Effector CD4-positive, alpha-beta T cell (primary cell): ENCODE measurements at places on chromosomes 13 and 19.

- no peak for DNase-seq
These were observed 338 bp downstream of the SLC35E1 start for GRCh38 chr19:16571822-16572331.

DNA sequence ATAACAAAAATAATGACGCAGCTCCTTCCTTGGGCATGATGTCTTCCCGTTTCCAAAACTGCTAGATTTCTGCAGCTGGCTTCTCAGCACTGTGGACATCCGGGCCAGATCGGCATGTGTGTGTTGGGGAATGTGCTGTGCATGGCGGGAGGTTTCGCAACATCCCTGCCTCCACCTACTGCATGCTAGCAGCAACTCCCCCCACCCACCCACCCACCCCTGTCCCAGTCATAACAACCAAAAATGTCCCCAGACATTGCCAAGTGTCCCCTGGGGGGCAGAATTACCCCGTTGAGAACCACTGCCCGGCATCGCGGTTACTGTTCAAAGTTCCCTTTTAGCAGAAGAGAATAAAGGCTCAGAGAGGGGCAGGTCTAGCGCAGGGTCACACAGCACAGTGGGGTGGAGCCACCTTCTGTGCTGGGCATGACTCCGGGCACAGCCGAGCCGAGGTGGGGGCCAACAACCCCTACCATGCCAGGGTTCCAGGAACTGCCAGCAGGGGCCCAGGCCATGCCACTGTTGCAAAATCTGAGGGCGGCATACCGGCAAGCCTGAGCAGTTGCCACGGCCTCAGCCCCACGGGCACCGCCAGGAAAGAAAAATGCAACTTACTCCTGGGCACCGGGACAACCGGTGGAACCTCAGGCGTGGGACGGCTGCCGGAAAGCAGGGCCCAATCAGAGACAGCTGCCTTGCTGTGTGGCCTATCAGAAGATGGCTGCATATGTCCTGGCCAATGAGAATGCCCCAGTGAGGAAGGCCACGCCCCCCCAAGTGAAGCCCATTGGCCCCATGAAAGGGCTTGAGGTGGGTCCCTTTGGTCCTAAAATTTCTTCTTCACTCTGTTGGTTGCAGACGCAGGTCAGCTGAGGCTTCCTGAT, 22.5 kb upstream of the NFIC start:
- peak; percentile 6 for DNase-seq

DNA sequence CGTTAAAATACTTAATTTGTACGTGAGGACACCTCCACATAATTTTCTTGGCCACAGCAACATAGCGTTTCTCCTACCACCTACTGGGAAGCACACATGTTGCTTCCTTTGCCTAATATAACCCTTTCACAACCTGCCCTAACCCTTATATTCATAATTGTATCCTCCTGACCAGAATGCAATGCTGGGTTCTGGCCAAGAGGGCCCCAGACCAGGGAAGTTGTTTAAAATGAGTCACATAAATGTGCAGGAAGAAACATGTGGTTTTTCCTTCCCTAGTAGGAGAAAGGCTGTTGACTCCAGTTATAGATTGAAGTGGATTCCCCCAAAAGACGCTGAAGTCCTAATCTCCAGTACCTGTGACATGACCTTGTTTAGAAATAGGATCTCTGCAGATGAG, 187.3 kb downstream of the NUFIP1 start:
- DNase-seq, result no peak

DNA sequence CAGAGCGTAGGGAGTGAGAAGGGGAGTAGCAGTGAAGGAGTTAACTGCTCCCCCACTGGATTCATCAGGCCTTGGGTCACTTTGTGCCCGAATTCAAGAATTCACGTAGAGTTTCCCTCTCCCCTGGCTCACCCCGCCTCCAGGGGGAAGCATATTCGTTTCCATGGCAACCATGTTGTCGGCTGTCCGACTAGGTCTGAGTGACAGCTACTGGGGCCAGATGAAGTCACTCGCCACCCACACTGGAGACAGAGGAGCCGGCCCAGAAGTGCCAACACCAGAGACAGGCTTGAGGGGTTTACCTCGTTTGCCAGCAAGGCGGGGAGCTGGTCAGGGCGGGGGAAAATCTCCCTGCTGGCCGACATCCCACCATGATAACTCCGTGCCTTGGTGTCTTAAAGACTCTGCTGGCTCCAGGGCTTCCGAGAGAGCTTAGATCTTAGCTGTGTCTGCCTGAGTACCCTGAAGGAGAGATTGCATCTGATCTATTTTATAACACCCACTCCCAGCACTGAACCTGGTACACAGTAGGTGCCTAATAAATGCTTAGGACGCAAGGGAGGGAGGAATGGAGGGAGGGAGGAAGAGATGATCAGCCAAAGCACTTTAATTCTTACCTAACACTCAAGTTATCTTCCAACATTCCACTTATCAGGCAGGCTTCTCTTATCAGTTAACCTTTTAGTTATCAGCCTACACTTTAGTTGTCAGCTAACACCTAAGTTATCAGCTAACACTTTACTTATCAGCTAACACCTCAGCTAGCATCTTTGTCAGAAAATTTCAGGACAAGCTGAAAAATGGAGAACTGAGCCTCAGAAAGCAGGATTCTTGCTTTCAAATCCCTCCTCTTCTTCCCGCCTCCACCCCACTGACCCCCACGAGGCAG, 57.2 kb upstream of the ZNRF4 start:
- DNase-seq, result no peak

DNA sequence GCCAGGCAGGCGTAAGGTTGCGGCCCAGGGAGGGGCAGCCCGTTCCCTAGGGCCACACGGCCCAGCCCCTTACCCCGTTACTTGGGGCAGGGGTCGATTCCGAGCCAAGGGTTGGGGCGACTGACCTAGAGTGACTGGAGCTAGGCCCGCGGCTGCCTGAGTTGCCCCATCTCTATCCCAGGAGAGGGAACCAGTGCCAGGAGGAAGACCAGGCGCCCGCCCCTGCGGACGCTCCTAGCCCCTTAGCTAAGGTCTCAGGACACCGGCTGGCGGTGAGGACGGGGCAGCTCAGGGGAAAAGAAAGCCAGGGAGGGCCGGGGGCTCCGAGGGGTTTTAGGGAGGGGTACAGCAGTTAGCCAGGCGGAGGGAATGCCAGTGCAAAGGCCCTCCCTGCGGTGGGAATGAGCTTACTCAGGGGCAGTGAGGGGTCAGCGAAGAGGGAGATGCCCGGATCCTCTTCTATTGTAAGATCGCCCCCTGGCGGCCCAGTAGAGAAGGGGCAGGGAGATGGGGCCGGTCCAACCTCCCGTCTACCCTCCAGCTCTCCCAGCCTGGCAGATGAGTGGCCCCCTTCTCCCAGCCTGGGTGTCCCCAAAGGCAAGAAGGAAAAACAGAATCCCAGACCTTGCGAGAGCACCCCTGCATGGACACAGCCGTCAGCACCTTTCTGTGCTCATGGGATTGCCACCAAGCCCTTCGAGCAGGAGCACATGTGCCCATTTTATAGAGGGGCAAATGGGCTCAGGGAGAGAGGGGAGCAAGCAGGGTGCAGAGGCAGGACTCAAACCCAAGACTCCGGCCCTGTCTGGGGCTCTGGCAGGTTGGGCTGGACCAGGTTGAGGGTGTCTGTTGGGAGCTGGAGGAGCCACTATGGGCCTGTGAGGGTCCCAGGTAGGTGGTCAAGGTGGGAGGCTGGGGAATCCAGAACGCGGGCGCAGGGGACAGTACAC, 16.3 kb downstream of the CILP2 start:
- peak; percentile 42 for DNase-seq

GRCh38 chr13:64075543-64076271, 2660.1 kb upstream of the PCDH20 start:
- DNase-seq, result no peak

GRCh38 chr19:40392123-40392522, 2.1 kb upstream of the HIPK4 start:
- no peak for DNase-seq

- DNase-seq, result peak; percentile 43
These were observed 3.7 kb downstream of the FUZ start for GRCh38 chr19:49809160-49809940.

DNA sequence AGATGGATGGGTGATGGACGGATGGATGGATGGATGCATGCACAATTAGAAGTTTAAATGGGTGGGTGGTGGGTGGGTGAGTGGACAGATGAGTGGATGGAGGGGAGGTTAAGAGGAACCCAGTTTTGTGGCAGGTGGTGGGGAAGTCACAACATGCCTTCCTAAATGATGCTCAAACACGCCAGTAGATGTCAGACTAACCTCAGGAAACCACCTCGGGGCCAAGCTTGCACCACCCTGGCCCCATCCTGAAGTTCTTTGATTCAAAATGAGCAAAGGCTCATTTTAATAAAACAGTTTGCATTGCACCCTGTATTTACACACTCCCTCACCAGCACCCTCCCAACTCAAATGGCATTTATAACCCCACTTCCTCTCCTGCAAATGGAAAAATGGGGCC, 91.4 kb upstream of the CACNA1A start:
- peak; percentile 24 for DNase-seq

DNA sequence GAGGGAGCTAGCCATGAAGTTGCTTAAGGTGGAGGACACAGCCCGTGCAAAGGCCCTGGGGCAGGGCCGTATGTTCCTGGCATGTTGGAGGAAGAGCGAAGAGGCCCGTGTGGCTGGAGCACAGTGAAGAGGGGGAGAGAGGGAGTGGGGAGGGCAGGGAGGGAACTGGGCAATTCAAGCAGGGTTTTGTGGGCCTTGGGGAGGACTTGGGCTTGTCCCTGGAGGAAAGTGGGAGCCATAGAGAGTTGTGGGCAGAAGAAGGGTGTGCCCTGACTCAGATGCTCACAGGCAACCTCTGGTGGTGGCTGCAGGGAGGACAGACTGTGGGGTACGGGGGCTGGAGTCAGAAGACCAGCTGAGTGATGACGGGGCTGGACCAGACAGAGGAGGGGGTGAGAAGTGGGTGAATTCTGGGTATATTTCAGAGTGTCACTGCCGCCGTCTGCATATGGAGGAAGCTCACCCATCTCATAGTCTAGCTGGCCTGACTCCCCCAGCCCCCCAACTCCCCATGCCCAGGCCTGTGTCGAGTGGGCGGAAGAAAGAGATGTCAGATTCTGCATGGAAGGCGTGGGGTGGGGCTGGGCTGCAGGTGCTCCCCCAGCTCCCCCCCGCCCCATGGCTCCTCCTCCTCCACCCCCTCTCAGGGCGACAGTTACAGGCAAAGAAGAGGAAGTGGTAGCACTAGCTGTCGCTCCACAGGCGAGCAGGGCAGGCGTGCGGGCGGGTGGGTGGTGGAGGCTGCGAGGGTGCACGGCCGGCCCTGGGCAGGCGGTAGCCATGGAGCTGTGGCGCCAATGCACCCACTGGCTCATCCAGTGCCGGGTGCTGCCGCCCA, at the start of gene VAV1:
Gene VAV1 (plus strand): TSS at position 681 of the 838 bp plus-strand sequence. CDS start 100 bp downstream, at position 781.
- DNase-seq, result peak; percentile 75

DNA sequence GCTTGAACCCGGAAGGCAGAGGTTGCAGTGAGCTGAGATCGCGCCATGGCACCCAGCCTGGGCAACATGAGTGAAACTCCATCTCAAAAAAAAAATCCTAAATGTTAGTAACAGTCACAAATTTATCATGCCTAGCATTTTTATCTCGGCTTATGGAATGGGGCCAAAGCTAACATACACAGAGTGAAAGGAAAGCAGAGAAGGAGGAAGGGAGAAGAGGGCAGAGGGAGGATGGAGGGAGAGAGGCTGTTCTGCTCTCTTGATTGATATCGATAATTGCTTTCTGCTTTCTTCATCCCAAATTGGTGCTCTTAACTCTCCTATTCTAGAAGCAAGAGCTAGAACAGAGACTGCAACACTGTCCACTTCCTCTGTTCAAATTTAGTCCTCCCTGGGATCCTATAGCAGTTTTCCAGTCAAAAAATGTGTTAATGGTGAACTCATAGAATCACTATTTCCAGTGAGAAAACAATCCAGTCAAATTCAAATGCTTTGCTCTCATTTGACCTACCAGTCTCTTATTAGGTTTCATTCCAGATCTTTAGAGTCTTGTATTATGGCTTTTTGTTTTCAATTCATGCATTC, 15.8 kb upstream of the TUBGCP3 start:
- DNase-seq, result no peak

- no peak for DNase-seq
These were observed 167.5 kb upstream of the FREM2 start for GRCh38 chr13:38519229-38519911.

GRCh38 chr13:67630640-67631039, 400.5 kb upstream of the PCDH9 start:
- no peak for DNase-seq

- no peak for DNase-seq
These were observed 15.2 kb upstream of the TOMM40 start for GRCh38 chr19:44875666-44876451.

DNA sequence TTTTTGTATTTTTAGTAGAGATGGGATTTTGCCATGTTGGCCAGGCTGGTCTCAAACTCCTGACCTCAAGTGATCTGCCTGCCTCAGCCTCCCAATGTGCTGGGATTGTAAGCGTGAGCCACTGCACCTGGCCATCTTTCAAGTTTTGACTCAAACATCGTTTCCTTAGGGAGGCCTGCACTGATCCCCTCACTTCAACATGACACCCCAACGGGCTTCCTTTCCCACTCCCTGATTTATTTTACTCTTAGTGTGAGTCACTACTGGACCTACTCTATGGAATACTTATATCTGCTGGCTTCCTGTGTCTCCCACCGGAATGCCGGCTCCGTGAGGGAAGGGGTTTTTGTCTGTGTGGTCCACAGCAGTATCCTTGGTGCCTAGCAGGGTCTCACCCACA, 4.5 kb upstream of the ADAMTS10 start:
- DNase-seq, result no peak

GRCh38 chr19:38929929-38930775, at the start of gene SARS2:
Gene SARS2 (minus strand): TSS chr19:38930763. CDS start chr19:38930736, 27 bp downstream.
- peak; percentile 88 for DNase-seq

- DNase-seq, result no peak
These were observed 71.0 kb downstream of the ITGBL1 start for GRCh38 chr13:101523154-101524131.

DNA sequence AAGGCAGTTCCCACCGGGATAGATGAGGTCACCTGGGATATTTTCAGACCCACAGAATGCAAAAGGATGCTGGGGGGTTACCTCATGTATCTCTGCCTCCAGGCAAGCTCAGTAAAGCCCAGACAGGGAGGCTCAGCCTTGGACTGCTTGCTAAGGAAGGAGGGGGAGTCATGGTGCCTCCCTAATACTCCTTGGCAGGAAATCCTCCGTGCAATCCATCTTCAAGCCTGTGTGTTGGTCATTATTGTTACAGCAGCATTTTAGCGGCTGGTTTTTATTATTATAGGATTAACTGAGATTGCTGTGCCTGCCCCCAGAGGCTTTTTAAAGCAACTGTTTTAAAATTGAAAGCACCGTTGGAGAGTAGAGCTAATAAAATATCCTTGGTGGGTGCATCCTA, 188.5 kb upstream of the UBL3 start:
- no peak for DNase-seq
